ENCODE measurements at places on chromosomes 7 and 10. TPM values are rescaled to one million over a fixed set of nuclear protein-coding genes. Genes with fewer than 3 reads are reported as not detected.

- DNase-seq, result no peak
Measured at GRCh38 chr10:18500576-18500975, 150.8 kb downstream of the NSUN6 start.

DNA sequence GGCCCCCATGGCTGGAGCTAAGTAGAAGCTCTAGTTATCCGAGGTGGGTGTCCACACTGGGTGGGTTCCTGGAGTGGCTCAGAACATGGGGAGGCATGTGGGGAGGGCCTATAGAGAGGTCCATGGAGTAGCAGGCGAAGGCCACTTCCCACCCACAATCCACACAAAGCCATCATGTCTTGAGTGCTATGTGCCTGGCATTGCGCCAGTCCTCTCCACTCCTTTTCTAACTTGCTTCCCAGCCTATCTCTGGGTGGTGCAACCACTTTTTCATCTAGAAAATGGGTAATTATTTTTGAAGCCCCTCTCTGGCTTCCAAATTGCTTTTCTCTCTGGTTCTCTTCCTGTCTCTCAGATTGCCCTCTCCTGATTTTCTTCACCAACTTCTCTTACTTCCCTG lies 263.6 kb downstream of the PHTF2 start:
- no peak for DNase-seq

- DNase-seq, result no peak
Measured at GRCh38 chr10:127576051-127576450, 26.9 kb downstream of the NPS start.

DNA sequence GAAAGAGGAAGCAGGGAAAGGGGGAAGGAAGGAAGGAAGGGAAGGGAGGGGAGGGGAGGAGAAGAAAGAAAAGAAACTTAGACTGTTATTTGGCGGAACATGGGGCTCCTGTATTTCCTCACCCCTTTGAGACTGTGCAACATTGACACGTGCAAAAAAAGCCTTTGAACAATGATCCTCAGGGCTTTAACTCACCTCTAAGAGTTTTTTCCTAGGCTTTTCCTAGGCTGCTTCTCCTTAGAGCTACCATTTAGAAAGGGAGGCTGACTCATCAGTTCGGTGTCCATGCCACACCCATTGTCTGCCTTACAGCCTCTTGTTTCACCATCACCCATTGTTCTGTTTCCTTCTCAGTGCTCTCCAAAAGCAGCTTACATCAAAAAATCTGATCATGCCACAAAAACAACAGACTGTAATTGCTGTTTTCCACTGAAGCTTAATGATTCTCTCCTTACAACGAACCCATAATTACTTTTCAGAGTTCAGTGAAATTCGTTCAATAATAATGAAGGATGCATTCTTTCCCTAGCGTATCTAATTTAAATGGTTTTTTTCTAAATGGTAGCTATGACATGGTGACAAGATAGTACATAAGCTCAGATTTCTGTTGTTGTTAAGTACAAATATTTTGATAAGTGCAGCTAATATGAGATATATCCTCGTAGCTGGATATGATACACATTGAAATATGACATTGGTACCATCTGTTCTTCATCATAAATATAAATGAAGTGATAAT lies 90.8 kb downstream of the PRLHR start:
- peak; percentile 3 for DNase-seq

- no peak for DNase-seq
Measured at GRCh38 chr7:815284-816216, 16.7 kb upstream of the SUN1 start.

DNA sequence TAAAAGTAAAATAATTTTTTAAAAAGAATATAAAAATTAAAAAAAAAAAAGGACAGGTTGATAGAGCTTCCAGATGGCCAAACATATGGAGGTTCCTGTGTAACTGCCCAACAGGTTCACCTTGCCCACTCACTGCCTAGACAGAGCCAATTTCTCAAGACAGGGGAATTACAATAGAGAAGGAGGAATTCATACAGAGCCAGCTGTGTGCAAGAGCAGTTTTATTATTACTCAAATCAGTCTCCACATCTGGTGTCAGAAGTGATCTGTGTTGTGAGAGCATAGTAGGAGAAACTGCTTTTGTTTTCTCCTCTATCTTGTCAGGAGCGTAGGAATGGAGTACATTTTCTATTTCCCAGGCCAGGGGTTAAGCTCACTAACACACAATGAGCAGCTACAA lies 31.0 kb downstream of the C7orf33 start:
- DNase-seq, result no peak

DNA sequence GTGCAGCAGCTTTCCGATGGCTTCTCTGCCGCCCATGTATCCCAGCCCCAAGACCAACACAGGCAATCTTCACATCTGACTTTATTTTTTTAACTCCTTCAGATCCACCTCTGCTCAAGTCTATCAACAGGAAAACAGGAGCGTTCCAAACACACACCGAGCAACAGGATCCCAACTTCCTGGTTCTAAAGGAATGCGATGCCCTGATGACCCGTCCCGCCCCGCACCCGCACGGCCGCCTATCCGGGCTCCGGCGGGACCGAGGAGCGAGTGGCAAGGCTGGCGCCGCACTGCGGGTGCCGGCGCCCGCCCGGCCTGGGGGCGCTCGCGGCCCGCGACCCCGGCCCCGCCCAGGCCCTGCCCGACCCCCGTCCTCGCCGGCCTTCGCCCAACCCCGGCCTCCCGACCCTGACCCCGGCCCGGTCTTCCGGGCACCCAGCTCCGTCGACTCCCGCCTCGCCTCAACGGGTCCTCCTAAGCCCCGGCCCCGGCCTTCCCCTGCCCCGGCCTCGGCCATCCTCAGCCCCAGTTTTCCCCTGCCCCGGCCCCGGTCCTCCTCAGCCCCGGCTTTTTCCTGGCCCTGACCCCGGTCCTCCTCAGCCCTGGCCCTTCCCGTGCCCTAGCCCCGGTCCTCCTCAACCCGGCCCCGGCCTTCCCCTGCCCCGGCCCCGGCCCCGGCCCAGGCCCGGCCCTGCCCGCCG lies 730 bp downstream of the LARP4B start:
- DNase-seq, result peak; percentile 30

Gene ABCB1
- total RNA-seq, result 0.90 TPM

Gene OGDHL
- total RNA-seq, result 0.18 TPM

Gene ITPRID1
- not detected for total RNA-seq

Gene MACC1
- total RNA-seq, result under 0.01 TPM
